Spinal cord (tissue), 10 donors: ENCODE measurements at places on chromosomes 5 and 9.

DNA sequence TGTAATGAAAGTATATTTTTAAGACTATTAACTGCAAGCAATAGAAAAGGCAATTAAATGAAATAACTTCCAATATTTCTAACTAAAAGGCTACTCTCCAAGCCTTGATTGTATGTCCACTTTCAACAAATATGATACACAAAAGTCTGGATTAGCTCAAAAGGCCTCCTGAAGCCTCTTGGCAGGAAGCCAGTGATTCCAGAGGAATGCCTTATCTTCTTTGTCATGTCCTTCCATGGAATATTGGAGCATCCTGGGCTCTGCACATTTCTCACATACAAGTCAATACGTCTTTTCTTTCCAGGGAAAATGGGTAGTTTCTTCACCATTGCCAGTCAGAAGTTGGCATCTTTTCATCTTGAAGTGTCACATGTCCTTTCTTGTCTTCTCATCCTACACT lies 357.8 kb downstream of the KDM4C start:
- no peak for DNase-seq

GRCh38 chr9:17330097-17330496 lies 195.3 kb downstream of the CNTLN start:
- DNase-seq: no peak

- DNase-seq: no peak
Measured at GRCh38 chr5:859391-859790, 8.6 kb upstream of the ZDHHC11 start.

- DNase-seq: no peak
Measured at GRCh38 chr9:92564982-92565381, 29.2 kb upstream of the ECM2 start.

- DNase-seq: no peak
Measured at GRCh38 chr9:4814913-4815312, 22.2 kb downstream of the RCL1 start.

GRCh38 chr9:73155968-73156864 lies 4.6 kb downstream of the ANXA1 start:
- DNase-seq: no peak

- DNase-seq: no peak
Measured at GRCh38 chr5:150789943-150790611, 11.5 kb downstream of the SMIM3 start.

DNA sequence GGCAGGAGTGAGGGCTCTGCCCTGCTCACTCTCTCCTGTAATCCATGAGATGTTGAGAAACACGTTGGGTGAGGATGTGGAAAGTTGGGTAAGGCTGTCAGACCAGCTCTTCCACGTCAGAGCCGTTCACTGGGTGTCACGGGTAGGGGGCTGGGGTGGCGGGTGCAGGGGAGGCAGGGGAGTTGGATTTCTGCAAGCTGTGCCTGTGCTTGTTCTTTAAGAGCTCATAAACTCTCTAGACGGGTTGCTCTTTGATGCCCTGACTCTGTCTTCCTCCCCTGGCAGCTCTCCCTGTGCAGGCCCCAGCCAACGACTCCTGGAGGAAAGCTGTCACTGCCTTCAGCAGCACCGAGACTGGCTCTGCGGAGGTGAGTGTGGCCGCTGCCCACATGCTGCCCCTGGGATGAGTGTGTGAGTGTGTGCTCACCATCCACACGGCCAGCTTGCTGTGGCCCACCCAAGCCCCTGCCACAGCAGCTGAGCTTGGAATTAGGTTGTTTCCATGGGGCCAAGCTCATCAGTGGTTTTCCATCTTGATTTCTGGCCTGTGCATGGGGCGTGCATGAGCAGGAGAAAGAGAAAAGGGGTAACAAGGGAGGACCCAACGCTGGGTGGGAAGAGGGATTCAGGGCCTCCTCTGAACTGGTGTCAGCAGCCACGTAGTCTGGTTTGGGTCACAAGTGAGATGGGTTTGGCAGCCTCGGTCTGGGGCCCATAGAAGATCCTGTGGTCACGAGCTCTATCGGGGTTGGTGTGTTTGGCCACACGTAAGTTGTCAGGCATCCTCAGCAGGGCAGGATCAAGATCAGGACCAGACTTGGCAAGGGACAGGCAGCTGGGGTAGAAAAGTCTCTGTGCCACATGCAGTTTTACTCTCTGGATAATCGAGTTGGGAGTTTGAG lies 21.0 kb upstream of the POMT1 start:
- DNase-seq: no peak

DNA sequence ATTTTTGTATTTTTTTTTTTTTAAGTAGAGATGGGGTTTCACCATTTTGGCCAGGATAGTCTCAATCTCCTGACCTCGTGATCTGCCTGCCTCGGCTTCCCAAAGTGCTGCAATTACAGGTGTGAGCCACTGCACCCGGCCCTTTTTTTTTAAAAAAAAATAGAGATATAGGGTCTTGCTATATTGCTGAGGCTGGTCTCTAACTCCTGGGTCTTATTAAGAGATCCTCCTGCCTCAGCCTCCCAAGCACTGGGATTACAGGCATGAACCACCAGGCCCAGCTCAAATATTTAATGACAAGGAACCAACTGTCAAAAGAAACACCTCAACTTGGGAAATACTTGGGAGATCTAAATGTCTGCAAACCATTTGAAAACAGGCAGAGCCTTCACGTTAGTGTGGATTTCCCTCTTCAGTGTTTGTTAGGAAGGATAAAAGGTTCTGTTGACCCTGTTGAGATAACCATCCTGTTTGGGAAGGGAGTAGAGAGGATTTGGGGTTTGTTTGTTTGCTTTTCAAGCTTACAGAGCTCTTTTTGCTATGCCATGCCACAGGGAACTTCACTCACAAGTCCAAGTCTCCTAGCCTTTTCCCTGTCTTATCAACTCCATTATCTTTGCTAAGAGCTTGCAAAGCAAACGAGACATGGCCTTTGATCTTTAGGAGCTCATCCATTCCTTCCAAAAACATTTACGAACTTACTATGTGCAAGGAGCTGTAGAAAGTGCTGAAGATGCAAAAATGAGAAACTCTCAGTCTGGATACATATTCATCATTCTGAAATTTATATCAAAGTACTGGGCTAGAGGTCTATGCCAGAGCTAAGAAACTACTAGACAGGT lies 7.5 kb downstream of the FAXDC2 start:
- DNase-seq: no peak

DNA sequence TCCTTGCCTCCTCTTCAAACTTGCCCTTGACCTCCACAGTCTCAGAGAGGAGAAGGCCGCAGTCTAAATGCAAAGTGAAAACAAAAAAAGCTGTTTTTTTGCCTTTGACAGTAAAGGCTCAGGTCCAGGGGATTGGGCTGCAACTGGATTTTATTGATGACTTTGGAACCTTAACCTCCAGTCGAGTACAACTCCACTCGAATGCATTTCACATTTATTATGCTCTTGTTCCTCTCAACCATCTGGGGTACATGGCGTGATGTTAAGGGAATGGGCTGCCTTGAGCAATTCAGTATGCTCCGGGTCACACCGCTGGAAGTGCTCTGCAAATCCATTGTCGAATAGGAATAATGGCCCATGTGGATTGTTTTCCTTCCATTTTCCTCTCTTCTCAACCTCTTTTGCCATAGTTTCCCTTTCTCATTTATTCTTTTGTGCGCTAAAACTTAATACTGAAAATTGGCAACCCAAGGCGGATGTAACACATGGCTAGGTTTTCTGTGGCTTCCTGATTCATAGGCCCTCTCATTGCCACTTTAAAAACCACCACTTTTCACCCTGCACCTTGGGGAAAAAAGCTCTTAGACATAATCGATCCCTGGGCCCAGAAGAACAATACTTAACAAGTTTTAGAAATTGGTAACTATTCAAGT lies 34.3 kb downstream of the ITK start:
- no peak for DNase-seq
